ENCODE measurements at places on chromosomes 12 and 14. TPM values are rescaled to one million over a fixed set of nuclear protein-coding genes. Genes with fewer than 3 reads are reported as not detected.

NPC2 gene
- 290 TPM for total RNA-seq

CCDC177 gene
- not detected for total RNA-seq

GPR68 gene
- 0.67 TPM for total RNA-seq

VPS37B gene
- total RNA-seq, result 27.5 TPM

CCDC92 gene
- total RNA-seq, result 68.7 TPM

GPR84 gene
- 2.3 TPM for total RNA-seq

SLCO1B1 gene
- not detected for total RNA-seq
